ENCODE measurements at places on chromosomes 5 and 9.

GRCh38 chr9:133269537-133270362, 5.3 kb downstream of the ABO start:
- DNase-seq = no peak

- no peak for DNase-seq
Observed at GRCh38 chr5:91146230-91146629, 236.9 kb downstream of the ARRDC3 start.

GRCh38 chr5:134403951-134404350, 7.7 kb downstream of the CDKN2AIPNL start:
- DNase-seq = no peak

DNA sequence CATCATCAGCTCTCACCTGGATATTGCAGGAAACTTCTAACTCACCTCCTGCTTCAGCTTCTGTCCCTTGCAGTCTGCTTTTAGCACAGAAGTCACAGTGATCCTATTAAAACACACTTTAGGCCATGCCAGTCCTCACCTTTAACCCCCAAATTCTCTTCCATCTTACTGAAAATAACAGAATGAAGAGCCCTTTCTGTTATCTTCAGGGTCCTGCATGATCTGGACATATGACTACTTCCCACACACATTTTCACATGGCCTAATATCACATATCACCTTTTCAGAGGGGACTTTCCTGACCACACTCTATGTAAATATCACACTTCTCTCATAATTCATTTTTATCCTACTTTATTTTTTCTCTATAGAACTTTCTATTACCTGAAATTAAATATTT, 550.6 kb upstream of the CLINT1 start:
- DNase-seq = no peak

DNA sequence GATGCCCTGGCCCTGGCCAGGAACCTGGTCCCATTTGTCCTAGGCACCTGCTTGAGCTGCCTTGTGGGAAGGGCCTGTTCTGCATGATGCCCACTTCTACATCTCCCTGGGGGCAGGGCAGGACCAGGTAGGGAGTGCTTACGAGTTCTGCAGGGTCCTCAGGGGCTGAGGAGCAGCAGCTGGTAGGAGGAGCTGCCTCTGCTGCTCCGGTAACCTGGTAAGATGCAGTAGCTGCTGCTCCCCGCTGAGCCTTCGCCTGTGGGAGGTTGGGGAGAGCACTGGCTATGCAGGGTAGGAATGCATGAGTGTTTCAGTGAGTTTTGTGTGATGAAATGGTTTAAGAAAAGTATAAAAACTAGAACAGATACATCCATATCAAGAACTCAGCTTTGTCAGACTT, 13.6 kb downstream of the LRRC8A start:
- no peak for DNase-seq

- DNase-seq = no peak
Observed at GRCh38 chr9:2809692-2810419, 34.0 kb downstream of the PUM3 start.

DNA sequence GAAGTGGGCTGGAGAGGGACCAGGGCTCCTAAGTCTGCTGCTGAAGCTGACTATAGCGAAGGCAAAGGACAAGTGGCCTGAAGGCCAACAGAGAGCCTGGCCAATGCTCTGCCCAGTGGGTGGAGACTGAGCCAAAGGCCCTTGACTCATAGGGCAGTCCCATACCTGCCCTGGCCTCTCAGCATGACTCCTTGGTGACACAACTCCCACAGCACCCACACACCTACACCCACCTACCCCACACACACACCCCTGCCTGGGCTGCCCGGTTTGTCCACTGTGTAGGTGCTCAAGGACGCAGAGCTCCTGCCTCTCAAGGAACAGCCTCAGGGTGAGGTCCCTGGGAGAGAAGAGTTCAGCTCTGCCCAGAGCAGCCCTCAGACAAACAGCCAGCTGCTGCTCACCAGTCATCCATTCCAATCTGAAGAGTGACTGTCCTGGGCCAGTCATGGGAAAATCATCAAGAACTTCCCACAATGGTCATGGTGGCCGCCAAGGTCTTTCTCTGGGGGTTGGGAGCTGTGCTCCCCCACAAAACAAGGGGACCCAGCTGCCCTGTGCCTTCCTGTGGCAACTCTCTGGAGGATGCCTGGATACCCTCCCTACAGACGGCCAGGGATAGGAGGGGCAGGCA, 5.0 kb downstream of the TNIP1 start:
- no peak for DNase-seq

DNA sequence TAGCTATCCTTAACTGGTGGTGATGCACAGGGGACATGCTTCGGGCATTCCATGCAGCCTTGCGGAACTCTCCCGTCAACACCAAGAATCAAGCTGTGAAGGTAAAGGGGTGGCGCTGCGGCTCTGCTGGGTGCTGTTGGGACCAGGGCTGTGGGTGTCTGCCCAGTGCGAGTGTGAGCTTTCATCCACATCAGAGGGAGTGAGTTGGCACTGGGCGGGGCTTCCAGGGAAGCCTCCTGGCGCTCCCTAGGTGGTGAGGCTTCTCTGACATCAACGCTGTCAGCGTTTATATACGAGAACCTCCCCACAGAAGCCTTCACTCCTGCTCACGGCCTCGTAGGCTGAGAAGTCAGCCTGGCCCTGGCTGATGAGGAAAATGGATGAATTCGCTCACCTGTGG, 11.7 kb downstream of the ARPC5L start:
- peak; percentile 60 for DNase-seq

DNA sequence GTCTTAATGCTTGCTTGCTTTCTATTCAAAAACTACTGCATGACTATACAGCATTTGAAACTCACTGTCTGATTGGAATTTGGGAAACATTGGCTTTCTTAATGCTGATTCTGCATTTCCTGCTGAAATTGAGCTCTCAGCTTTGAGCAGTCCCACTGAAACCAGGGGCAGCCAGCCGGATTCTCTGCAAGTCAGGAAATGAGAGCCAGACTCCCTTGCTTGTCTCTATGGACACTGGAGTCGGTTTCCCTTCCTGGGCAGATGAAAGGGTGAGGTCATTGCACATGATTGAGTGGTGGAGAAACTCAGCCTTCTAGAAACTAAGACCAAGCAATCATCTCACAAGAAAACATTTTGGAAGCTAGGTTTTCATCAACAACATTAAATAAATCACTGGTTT, 119.7 kb upstream of the SPATA31C2 start:
- no peak for DNase-seq

DNA sequence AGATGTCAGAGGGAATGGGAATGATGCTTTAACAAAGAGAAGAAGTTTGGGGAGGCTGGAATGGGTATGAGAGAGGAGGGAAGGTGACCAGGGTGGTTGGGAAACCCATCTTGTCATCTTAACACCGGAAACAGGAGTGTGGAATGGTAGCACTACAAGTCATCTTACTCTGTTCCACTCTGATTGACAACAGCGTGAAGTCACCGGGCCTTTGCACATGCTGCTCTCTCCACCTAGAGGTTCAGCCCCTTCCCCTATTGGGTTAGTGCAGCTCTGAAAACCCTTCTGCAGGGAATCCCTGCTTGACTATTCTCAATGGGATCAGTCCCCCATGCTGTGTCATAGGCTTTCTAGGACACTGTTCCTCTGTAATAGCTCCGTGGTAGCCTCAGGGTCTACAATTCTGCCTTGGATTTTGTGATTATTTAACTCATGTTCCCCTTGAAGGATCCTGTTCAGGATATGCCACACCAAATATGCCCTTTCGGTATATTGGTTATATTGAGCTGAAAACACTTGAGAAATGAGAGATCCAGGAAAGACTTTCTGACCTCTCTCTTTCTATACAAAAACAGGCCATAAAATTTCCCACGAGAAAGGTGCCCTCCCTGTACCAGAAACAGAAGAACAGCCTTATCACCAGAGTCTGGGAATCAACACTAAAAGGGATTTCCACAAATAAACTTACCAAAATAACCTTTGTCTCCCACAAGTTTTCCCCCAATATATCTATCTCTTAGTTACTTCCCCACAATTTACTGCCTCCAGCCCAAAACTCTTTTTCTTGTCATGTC, 86.3 kb downstream of the TLE1 start:
- no peak for DNase-seq

DNA sequence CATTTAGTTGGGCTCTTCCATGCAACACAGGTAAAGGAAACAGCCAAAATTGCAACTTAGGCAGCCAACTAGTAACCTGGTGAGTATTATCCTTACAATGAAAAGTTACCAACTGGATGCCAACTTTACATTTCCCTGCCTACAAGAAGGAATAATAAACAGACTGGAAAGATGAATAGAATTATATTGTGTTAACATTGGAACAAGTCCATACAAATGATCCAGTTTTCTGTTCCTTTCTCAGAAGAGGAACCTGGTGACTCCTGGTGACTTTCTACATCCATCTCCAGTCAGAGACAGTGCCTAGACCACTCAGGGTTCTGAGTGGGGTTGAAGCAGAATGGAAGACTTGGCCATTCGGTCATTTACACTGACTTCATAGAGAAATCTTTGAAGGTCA, 20.6 kb downstream of the MARCHF3 start:
- no peak for DNase-seq

GRCh38 chr5:119267958-119268386, 87.8 kb upstream of the TNFAIP8 start:
- peak; percentile 85 for DNase-seq

DNA sequence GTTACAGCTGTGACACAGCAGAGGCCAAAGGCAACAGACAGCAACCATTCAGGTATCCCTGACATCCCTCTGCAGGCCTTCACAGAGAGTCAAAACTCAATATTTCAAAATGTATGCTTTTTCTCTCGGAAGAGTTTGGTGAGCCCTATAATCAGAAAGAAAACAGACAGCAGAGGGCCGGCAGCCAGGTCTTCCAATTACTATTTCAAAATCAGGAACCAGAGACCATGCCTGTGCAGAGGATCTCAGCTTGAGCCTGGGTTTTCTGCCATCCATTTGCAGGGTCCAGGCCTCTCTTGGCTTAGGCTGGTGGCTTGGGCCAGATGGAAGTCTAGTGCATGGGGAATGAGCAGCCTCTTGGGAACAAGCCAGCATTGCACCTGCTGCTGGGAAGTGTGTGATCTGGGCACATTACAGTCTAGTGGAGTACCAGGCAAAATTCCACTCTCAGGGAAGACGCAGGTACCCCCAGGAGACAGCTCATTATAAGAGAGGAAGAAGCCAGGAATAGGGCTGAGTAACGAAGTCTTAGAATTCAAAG, 231.3 kb downstream of the ENC1 start:
- no peak for DNase-seq

DNA sequence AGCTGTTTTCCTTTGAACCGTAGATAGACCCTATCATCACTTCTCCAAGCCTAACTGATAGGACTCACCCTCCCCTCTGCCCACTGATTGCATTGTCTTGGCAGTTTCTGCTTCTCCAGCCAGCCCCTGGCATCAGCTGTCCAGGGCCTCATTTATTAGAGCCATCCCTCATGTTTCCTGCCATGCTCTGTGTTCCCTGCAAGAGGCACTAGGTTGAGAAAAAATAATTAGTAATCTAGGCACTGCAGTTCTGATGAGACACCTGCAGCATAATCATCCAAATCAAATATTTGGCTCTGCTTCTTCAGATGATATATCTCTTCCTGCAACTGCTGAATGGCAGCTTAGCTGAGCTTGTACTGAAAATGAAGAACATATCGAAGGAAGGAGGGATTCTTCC, 303.0 kb upstream of the TLE4 start:
- DNase-seq = no peak

DNA sequence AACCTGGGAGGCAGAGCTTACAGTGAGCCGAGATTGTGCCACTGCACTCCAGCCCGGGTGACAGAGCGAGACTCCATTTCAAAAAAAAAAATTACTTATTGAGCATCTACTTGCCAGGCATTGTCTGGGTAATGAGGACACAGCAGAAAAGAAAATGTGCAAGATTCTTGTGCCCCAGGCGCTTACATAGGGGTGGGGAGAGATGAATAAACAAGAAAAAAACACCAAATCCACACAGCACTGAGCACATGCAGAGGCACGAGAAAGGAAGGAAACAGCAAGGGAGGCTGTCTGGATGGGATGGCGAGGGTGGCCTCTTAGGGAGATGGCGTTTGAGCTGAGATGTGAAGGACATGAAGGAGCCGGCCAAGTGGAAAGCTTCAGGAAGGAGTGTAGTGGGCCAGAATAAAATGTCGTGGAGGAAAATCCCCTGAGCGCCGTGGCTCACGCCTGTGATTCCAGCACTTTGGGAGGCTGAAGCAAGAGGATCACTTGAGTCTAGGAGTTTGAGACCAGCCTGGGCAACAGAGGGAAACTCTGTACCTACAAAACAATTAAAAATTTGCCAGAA, 13.9 kb downstream of the DYNC2I2 start:
- DNase-seq = no peak

- no peak for DNase-seq
Observed at GRCh38 chr5:118303296-118303695, 685.1 kb downstream of the DTWD2 start.
